ENCODE measurements at places on chromosomes 1 and 21. TPM values are rescaled to one million over a fixed set of nuclear protein-coding genes. Genes with fewer than 3 reads are reported as not detected.

PLA2G2D gene
- not detected for total RNA-seq

HSD3B2 gene
- total RNA-seq = not detected

CFAP74 gene
- total RNA-seq = not detected

FCAMR gene
- not detected for total RNA-seq

INKA2 gene
- 8.5 TPM for total RNA-seq

LCE6A gene
- not detected for total RNA-seq

DNA sequence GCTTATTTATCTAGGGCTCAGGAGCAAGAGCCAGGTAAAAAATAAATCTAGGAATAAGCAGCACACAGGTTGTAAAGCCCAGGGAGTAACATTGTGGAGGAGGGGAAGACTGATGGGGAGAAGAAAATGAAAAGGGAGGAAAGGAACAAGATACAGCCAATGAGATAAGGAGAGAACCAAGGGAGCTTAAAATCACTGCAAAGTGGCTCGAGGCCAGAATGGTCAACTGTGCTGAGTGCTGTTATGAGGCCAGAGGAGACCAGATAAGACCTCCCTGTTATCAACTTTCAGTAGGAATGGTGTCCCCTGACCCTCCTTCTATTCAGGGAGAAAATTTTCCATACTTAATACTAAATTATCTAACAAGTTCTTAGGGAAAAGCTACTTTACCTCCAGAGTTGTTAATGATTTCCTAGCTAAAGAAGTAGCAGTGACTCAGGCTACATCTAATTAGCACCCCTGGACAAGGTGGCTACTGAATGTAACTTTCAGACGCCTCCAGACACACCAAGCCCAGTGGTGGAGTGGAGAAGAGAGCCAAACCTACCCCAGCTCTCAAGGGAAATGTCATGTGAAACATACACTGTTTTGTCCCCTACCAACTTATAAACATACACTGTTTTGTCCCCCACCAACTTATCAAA lies 25.5 kb downstream of the ENAH start:
- no peak for DNase-seq

GRCh38 chr1:23483321-23484252 lies at the start of gene ASAP3:
ASAP3 (minus strand) TSS chr1:23484179; CDS start chr1:23484133, 46 bp downstream.
- peak; percentile 45 for DNase-seq

DNA sequence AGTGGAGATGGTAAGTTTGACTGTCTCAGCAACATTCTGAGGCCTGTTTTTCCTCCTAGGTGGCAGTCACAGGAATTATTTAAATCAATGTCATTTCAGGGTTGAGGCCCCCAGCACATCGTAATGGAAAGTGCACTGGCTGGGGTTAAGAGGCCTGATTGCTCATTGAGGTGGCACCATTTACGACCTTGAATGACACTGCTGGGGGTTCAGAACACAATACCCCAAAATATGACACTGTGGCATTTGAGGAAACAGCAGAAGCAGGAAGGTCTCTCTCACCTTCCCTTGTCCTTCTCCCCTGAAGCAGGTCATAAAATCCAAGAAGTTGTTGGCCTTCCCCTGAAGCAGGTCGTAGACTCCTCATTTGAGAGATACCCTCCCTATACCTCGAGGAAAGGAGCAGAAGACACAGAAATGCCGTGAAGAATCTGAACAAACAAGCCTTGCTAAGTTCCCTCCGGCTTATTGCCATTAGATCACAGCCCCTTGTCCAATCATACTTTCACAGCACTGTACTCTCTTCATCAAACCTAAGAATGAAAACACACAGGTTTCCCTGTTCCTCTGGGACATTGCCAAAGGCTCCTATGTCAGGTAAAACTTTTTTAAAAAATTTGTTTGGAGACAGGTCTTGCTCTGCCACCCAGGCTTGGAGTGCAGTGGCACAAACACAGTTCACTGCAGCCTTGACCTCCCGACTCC lies 71.3 kb downstream of the S1PR1 start:
- no peak for DNase-seq

- no peak for DNase-seq
These were observed 6.4 kb upstream of the MYBPHL start for GRCh38 chr1:109312978-109313775.

GRCh38 chr1:110967256-110967655 lies 3.5 kb upstream of the LRIF1 start:
- DNase-seq = no peak

DNA sequence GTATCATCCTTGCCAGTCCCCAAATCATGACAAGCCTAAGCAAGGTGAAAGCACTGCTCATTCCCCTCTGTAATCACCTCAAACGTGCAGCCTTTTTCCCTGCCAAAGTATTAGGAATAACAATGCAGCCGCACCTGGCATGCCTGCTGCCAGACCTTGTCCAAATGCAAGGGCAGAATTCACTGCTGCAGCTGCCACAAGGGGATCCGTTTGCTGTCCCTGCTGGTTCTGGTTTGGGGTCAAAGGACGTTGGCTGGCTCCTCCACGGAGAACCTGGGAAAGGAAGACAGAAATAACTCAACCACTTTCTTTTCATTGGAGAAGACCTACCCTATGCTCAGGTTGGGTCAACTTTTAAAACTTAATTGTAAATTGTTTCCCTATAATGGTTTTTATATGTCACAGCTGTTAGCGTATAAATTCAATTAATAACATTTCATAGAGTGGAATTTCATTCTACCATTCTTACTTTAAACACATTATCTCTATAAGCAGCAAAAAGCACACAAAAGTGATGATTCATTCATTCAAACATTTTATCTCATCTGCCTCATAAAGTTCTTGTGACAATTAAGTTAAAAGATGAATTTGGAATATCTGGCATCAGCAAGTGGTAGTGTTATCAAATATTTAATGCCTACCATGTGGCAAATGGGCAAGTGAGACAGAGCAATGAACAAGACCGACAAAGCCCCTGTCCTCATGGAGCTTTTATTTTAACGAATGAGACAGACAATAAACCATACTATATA lies 59.8 kb upstream of the SDC3 start:
- DNase-seq = no peak

DNA sequence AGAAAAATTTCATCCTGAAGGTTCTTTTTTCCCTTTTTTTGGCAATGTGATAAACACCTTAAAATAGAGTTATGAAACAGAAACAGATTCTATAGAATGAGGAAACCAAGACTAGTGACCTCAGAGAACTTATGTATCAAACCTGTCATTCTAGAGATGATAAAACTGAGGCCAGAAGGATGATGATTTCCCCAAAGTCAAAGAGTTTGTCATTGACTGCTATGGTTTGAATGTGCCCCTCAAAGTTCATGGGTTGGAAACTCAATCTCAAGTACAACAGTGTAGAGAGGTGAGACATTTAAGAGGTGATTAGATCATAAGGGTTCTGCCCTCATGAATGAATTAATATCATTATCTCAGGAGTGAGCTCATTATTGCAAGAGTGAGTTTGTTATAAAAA lies 13.7 kb upstream of the BEND5 start:
- no peak for DNase-seq

- peak; percentile 22 for DNase-seq
These were observed 37.3 kb downstream of the HSD3B1 start for GRCh38 chr1:119544165-119544762.

GRCh38 chr1:182196897-182197870 lies 135.7 kb upstream of the ZNF648 start:
- no peak for DNase-seq

All from Caco-2 (cell line).